Activated CD4-positive, alpha-beta T cell treated with anti-CD3 and anti-CD28 coated beads, Interleukin-2, amount 10 ng/mL, durations not matched to agents 7 days and 5 days (primary cell): ENCODE measurements at places on chromosomes 5 and 9.

GRCh38 chr5:175885813-175886212 is 14.4 kb downstream of the CPLX2 start:
- no peak for DNase-seq

- DNase-seq: no peak
These were observed 2.5 kb downstream of the KCNT1 start for GRCh38 chr9:135704483-135704882.

- no peak for DNase-seq
These were observed 7.6 kb downstream of the SLC36A3 start for GRCh38 chr5:151295791-151296477.

GRCh38 chr5:110043025-110043424 is 353.3 kb downstream of the MAN2A1 start:
- DNase-seq: no peak

- no peak for DNase-seq
These were observed 18.0 kb upstream of the MRNIP start for GRCh38 chr5:179876610-179876952.

DNA sequence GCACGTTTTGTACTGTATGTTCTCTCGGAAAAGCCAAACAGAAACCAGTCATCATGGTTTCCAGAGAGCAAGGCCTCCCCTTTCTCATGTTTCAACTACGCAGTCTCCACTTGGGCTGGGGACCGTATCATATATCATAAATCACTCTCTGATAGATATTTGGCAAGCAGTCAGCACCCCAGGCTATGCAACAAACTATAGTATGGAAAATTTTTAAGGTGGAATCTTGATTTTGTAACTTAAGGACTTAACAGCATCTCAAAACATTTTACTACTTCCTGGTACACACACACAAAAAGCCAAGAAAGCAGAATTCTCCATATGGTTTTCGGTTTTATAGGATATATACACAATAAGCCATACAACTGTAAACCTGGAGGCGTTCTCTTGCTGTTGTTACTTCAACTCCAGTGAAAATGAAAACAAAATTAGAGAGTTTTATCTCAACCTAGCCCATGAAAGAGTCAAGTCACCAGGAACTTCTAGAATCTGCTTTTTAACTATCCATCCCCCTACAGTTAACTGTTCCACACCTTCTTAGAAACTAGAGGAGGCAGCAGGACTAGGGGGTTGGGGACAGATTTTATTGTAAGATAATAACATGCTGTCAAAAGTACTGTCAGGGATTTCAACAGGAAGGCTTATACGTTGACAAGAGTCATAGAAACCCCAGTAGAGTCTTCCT is 283.4 kb downstream of the NFIB start:
- DNase-seq: no peak

DNA sequence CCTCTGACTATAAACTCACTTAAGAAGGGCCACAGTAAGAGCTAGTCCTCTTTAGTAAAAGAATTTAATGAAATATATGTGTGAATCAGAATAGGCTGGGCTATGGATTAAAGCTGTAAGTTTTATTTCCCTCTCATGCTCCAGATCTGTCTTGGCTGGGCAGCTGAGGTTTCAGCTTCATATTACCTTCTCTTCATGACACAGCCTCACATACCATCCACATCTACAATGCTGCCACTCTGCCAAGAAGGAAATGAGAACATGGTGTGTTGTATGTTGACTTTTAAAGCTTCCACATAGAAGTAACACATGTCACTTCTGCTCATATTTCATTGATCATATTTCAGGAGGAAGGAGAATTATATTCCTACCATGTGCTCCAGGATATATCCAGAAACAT is 776.0 kb upstream of the ACO1 start:
- DNase-seq: no peak

DNA sequence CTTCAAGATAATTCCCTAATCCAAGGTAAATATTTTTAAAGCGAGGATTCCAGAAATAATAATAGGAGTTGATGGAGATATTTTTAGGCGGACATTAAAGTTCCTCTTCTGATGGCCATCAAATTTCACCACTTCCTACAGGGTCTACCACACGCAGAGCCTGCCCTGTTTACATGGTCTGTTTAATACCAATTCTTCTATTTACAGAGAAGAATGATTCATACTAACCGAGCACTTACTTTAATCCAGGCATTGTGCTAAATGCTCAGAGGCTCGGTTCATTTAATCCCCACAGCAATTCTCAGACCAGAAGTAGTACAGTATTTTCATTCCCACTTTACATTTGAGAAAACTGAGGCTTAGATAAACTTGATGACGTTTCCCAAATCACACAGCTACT is 3.0 kb upstream of the ITGA1 start:
- no peak for DNase-seq

- DNase-seq: no peak
These were observed 15.8 kb downstream of the MARCHF3 start for GRCh38 chr5:127014573-127014972.

- no peak for DNase-seq
These were observed 215.0 kb downstream of the ROR2 start for GRCh38 chr9:91735049-91735448.

DNA sequence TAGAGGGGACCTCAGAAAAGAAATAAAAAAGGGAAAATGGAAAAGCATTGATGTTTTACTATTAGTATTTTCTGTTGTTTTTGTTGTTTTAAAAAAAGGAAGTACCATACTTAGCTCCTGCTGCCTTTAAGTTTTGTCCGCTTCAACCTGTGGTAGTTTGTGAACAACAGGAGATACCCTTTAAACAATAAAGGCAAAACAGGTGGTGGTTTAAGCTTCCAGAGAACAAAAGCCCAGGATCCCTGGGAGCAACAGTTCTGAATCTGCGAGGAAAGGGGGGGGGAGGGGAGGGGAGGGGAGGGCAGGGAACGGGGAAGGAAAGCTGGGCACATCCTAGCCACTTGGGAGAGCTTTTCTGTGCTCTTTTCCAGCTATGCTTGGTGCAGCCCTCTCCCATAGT is 2.1 kb upstream of the PSIP1 start:
- no peak for DNase-seq

DNA sequence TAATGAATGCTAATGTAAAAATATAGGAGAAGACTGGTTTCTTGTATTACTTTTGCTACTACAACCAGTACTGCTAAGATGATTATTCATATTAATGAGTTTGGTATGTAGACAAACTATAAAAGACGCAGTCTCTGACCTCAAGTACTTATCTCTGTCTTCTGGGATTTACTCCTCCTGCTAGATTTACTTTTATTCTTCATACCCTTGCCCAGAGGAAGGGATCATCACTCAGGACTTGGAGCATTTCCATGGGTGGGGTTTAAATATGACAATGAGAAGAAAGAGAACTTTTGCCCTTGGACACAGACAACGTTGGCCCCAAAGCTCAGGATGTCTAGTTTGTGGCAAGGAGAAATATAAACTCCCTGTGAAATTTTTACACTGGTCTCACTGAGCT is 126.1 kb downstream of the BNC2 start:
- no peak for DNase-seq

GRCh38 chr9:128190516-128191405 is 611 bp downstream of the CIZ1 start:
- DNase-seq: no peak

DNA sequence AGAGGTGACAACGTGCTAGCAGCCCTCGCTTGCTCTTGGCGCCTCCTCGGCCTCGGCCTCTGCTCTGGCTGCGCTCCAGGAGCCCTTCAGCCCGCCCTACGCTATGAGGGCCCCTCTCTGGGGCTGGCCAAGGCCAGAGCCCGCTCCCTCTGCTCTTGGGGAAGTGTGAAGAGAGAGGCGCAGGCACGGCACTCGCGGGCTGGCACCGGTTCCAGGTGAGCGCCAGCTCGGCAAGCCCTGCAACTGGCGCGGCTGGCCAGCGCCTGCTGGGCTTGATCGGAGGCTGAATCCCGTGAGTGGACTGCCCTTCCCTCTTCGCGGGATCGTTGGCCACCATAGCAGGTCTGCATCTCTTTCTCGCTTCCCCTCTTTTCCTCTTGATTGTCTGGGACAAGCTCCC is 298.0 kb upstream of the PTPRD start:
- DNase-seq: no peak

- DNase-seq: no peak
These were observed 2060.5 kb downstream of the MAT2B start for GRCh38 chr5:165565911-165566310.

DNA sequence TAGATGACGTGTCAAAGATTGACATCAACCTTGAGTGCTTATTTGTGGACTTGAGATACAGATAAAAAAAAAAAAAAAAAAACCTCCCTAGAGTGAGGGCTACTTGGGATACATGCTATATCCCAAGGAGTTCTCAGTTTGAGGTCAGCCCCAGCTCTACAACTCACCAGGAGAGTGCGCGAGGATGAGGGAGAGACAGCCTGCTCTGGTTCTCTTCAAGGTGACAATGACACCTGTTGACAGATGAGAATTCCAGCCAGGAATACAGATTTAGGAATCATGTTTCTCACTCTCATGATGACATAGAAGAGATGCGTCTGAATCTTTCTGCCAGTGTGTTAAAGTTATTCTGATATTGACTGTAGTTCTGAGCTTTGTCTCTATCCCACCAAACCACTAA is 24.9 kb upstream of the ARHGAP26 start:
- DNase-seq: no peak

- DNase-seq: no peak
These were observed 360.4 kb upstream of the ACTBL2 start for GRCh38 chr5:57843059-57843367.

DNA sequence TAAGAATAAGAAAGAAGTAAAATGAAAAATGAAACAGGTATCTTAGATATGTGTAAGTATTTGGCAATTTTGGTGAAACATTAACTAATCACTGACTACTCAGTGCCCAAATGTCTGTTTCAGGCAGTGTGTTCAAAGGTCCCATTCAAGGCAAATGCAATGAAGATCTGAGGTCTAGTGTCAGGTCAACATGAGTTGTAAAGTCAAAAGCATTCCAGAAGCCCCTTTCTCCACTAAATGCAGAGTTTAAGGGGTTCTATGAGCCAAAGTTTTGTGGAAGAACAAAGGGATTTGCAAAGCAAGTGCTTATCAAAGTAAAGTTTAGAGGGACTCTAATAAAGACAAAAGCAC is 71.0 kb upstream of the GPBP1 start:
- no peak for DNase-seq

GRCh38 chr5:125451622-125452021 is 705.2 kb upstream of the ZNF608 start:
- DNase-seq: no peak

DNA sequence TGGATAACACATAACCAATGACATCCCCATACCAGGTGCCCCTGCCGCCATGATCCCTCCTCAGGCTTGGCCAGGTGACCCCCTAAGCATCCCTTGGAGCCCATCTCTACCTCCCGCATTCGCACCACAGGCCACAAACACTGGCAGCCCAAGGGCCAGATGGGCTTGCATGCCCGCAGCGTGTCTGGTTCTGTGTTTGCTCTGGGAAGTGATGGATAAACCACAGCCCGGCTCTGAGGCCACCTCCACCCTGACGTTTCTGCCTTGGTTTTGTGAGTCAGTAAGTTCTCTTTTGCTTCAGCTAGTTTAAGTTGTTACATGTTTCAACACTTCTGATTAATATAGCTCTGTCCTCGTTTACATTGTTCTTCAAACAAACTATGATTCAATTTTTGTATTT is 172.4 kb upstream of the PHYKPL start:
- no peak for DNase-seq

DNA sequence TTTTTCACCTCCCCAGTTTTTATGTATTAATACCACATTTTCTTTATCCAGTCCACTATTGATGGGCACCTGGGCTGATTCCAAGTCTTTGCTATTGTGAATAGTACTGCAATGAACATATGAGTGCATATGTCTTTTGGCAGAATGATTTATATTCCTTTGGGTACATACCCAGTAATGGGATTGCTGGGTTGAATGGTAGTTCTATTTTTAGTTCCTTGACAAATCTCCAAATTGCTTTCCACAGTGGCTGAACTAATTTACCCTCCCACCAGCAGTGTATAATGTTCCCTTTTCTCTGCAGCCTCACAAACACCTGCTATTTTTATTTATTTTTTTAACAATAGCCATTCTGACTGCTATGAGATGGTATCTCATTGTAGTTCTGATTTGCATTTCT is 340.2 kb downstream of the ADAMTS6 start:
- no peak for DNase-seq

DNA sequence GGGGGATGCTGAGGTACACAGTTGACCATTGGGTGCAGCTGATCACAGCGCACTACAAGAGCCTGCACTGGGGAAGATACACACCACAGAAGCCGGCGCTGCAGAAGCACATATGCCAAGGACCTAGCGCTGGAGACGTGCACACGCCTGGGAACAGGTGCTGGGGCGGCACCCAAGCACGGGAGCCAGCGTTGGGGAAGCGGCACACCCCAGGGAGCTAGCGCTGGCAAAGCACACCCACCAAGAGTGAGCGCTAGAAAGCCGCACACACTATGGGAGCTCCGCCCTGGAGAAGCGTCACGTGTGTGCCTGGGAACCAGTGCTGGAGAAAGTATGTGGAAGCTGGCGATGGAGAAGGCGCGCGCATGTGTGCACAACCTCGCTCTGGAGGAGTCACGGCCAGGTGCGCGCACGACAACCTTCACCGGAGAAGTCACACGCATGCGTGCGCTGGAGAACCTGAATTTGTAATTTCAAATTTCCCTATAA is 4.5 kb downstream of the FANCC start:
- DNase-seq: peak; percentile 9

DNA sequence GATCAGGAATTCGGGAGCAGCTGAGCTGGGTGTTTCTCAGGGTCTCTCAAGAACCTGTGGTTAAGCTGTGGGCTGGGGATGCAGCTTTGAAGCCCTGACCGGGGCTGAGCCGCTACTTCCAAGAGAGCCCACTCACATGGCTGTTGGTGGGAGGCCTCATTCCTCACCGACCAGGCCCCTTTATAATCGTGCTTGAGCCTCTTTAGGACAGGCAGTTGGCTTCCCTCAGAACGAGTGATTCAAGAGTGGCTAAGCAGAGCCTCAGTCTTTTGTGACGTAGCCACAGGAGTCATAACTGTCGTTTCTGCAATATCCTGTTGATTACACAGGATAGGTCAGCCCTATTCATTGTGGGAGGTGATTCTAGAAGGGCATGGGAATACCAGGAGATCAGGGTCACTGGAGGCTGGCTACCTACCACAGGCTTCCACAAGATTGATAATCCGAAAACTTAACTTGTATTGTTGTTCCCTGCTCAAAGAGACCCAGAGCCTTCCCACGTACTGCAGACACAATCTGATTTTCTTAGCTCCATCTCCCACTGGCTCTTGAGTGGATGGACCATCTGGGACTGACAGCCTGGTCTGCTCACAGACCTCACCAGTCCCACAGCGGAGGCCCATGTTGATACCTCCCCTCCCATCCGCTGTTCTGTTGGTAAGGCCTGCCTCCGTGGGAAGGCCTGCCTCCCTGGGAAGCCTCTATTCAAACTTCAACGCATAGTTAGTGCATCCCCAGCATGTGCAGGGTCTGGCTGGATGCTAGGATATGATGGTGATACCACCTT is 3.0 kb upstream of the ERGIC1 start:
- no peak for DNase-seq

DNA sequence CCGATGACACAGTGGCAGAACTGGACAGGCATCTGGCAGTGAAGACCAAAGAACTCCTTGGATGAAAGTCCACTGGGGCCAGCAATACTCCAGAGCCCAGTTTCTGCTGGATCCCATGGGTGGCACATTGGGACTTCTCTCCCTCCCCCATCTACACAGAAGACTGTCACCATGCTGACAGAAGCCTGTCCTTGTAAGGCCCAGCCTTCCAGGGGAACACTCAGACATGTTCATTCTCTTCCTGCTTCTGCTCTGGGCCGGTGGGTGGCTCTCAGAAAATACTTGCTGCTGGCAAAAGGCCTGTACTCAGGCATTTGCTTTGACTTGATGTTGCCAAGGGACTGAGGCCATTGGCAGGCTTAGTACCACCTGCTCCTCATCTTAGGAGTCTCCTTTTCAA is 48.3 kb upstream of the PTGS1 start:
- DNase-seq: no peak

- DNase-seq: no peak
These were observed 133.4 kb downstream of the SUSD1 start for GRCh38 chr9:112041536-112042243.
